ENCODE measurements at places on chromosomes 16 and 17.

DNA sequence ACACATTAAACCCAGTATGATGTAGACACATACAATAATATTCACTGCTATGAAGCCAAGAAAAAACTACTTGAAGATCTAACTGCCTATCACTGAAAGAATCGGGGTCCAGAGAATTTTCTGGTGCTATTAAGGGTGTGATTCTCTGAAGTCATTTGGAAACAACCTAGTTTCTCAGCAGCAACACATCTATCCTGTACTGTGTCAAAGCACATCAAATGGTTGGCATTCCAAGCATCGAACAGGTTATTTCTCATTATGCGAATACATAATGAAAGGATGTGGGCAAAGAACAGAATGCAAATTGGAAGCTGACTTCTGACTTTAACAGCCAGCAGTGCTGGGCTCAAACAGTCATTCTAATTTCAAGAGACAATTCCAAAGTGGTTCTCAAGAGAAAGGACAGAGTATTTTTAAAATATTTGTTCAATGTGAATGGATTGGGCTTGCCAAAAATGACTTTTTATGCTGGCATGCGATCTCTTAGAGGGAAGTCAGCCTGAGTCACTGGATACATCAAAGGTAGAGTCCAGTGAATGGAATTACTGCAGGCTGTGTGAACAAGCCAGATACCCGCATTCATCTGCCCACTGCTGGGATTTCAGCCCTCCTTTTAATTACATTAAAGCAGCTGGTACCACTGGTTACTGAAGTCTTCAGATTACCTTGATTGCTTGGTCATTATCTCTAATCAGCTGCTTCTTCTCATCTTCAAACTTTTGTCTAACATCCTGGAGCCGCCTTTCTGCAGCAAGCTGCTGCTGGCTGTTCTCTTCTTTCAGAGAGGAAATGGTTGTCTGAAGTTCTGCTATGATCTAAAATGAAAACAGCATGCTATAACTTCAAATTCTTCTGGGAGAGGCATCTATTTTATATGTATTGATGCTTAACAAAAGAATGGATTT is 181.2 kb upstream of the AXIN2 start:
- DNase-seq: peak; percentile 73

DNA sequence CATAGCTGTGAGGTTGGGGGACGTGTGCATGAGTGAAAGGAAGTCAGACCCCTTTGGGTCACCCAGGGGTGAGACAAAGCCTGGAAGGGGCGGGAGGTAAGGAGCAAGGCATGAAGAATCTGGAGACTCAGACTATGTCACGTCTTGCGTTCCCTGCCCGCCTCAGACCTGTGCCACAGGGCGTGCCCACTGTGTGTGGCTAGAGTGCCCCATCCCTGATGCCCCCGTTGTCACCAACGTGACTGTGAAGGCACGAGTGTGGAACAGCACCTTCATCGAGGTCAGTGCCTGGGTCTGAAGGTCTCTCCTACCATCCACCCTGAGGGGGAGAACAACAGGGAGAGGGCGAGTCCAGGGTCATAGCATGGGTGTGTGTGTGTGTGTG is 15.1 kb upstream of the PDK2 start:
- DNase-seq: no peak

GRCh38 chr17:8887301-8887700 is 19.8 kb upstream of the PIK3R6 start:
- DNase-seq: no peak

DNA sequence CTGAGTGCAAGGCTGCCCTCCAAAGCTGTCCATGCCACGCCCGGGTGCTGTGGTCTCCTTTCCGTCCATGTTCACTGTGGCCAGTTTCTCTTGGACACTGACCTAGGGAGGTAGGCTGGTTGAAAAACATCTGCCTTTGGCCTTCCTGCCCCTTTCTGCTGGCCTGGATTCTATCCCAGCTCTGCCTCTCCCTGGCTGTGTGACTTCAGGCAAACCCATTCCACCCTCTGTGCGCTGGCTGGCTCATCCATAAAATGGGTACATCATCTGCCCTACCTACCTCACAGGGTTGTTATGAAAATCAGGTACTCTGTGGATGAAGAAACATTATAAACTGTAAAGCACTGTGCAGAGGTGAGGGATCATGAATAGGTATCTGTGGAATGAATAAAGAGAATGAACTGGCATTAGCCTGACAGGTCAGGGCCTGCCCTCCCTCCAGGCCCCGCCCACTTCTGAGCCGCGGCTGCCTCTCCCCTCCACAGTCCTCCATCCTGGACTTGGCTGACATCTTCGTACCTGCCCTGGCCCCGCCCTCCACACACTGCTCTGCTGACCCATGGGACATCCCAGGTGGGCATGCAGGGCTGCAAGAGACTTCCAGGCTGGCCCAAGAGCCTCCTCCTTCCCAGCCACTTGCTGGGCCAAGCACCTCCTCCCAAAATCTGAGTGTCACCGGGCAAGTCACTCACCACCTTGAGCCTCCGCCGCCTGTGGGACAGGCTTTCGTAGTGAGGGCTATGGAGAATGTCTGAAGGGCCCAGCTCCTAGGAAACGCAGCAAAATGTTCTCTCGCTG is 7.0 kb upstream of the SPATA20 start:
- peak; percentile 29 for DNase-seq

- DNase-seq: peak; percentile 19
These were observed 2.3 kb upstream of the HOXB2 start for GRCh38 chr17:48546924-48547807.

All from kidney tubule cell (primary cell).